ENCODE measurements at places on chromosomes 4 and X.
A peak's percentile ranks its signal among the peaks of the same experiment; 100 is the strongest.

GRCh38 chr4:48431401-48431800, 51.7 kb upstream of the SLC10A4 start:
- no peak for DNase-seq

GRCh38 chrX:68822641-68823410, 6.0 kb upstream of the EFNB1 start:
- DNase-seq = peak; percentile 65

- DNase-seq = peak; percentile 8
These were observed at the start of gene GLRA2 for GRCh38 chrX:14529290-14529989. GLRA2 (plus strand) TSS chrX:14529536; CDS start chrX:14530058, 522 bp downstream.

GRCh38 chr4:3107271-3107670, 32.8 kb downstream of the HTT start:
- DNase-seq = no peak

DNA sequence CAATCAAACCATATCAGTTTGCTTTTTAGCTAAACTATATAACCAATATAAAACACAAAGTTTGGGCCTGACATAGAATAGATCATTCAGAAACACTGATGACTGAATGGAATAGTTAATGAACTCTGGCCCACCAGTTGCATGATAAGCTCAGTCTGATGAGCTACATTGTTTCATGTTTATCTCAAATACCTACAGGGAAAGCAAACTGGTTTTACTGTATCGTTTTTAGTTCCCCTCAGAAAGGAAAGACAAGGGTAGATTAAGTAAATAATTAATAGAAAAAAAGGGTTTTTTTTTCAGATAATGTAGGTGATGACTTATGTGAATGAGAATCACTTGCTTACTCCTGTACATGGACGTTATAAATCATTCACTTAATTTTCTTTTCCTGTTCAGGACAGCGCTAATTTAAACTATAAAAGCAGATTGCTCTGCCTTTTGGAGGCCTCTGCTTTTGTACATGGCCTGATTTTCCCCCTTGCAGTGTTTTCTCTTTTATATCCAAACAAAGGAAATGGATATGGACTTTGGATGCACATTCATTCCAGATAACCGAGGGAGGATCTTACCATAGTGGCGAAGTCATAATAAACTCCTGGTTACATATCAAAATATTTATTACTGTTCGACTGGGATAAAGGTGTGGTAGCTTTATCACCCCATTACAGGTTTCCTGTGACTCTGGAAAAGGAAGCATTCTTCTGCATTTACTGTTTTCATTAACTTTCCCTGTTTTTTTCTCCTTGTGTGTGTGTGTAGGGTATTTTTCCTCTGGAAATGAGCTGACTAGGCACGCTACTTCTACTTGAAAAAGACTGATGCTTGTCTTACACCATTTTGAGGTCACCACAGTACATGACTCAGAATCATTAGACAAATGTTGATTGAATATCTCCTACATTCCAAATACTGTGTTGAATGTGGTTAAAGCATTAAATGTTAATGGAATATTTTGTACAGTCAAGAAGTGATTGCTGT, 373.1 kb upstream of the HS3ST1 start:
- DNase-seq = no peak

GRCh38 chrX:40864972-40865371, 129.6 kb upstream of the MED14 start:
- no peak for DNase-seq

GRCh38 chrX:130645955-130646583, 244.3 kb downstream of the RBMX2 start:
- DNase-seq = no peak

- no peak for DNase-seq
These were observed 83.6 kb downstream of the REPS2 start for GRCh38 chrX:17030092-17030491.
